ENCODE measurements at places on chromosomes 4 and X.

DNA sequence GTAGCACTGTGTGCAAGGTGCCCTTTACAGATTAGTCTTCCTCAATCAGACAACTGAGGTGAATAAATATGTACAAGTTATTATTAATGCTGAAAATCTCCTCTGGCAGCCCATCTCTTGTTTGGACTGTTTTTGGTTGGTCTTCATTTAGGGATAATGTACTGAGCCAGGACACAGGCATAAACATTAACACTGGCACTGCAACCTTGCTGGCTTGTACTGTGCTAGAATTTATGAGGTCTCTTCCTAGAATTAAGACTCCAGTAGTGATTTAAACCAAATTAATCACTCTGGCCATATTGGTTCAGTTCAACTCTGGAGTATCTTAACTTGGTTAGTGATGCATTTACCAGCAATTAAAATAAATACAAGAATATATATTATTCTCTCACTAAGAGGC, 244.7 kb upstream of the GK2 start:
- DNase-seq = no peak

GRCh38 chrX:41118156-41118555, 32.9 kb downstream of the USP9X start:
- DNase-seq = no peak

DNA sequence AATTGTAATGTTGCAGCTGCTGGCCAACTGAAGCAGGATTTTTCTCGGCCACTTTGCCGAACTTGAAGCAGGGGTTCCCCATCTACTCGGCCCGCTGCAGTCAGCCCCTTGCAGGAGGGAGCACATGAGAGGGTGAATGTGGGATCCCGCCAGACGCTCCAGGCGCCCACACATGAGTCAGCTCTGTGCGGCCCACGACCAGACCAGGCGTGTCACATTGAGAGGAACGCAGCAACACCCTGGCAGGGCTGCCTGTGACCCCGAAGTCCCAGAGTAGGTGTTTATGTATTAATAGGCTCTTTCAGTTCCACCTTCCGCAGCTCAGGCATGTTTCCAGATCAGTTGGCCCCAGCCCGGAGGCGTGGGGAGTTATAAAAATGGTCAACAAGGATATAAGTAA, 344.7 kb upstream of the PABPC4L start:
- DNase-seq = no peak

- DNase-seq = no peak
Observed at GRCh38 chr4:4413806-4414205, 26.9 kb downstream of the NSG1 start.

GRCh38 chr4:12689457-12689856, 794.7 kb downstream of the RAB28 start:
- DNase-seq = no peak

Data from inflammatory macrophage treated with lipopolysaccharide for 1 hour (primary cell).